ENCODE measurements at places on chromosomes 12 and 14.

GRCh38 chr12:47802312-47802711 lies 17.4 kb downstream of the HDAC7 start:
- no peak for DNase-seq

DNA sequence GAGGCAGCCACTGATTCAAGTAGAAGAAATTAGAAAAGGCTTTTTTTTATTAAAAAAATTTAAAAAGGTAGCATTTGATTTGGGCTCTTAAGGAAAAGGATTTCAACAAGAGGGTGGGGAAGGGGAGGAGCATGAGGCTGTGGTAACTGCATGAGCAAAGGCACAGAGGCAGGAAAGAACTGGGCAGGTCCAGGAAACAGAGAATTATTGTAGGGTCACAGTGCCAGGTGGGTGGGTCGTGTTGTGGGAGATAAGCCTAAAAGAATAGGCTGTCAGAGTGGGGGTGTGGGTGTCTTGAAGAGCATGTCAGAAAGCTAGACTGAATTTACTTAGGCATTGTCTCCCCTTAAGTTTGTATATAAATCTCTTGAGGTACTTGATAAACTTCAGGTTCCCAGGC lies 7.8 kb downstream of the LIMA1 start:
- no peak for DNase-seq

DNA sequence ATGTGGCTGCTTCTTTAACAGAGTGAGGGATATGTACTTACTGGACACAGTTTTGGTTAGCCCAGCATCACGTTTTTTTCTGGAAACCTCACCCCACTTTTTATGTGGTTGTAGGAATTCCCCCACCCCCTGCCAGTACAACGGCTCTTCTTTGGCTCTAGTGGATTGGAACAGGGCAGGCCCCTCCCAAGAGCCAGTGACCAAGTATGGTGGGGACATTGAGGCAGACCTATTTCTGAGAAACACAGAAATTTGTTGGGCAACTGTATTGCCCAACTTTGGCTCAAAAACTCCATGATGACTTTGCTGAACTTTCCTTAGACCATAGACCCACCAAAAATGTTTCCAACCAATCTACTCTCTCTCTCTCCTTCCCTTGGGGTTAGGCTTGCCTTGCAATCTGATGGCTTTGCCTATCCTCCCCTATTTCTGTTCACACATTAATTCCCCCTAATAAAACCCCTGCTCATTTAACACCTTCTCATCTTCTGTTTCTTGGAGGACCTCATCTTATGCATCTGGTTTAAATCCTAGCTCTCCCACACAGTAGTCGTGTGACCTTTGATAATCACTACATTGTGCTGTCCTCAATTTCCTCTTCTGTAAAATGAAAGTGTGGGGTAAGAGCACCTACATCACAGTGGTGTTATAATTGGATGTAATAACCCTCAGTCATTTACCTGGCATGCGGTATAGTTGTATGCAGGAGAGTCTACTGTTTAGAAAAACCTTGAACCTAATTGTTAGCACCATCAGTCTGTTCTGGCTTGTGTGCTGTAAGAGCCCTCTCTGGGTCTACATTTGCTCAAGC lies 71.7 kb downstream of the IGF1 start:
- no peak for DNase-seq

DNA sequence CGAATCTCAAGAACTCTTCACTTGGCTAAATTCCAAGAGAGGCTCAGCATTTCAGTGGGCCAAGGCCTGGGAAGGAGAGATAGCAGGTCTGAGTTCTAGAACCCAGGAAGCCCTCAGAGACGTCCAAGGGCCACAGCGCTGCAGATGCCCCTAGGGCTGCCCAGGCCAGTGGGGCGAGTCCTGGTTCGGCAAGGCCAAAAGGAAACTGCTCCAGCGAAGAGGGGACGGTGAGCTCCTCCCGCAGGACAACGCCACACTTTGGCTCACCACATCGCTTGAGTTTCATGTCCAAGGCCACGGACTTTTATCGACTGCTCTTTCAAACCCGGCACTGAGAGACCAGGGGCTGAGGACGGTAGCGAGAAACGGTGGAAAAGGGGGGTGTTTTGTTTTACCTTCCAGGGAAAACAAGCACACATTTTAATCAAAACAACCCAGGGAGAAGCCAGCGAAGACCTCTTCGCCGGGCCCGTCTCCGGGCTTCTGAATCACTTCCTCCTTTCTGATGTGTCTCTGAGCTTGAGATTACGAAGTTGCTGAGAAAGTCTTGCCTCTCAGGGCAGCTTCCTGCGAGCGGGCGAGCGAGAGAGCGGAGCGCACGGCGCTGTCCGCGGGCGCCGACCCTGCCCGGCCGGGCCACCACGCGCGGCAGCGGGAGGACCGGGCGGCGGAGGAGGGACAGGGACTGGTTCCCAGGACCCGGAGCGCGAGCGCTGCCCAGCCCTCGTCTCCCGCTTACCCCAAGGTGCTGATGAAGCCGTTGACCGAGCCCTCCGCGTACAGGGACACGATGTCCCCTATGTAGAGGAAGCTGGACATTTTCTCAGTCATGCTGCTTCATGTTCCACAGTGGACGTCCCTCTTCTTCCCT lies 808 bp downstream of the ITPR2 start:
- peak; percentile 48 for DNase-seq

GRCh38 chr12:108348842-108349241 lies 9.7 kb upstream of the CMKLR1 start:
- DNase-seq = no peak

GRCh38 chr14:93752980-93753561 lies 35.2 kb downstream of the PRIMA1 start:
- DNase-seq = no peak

DNA sequence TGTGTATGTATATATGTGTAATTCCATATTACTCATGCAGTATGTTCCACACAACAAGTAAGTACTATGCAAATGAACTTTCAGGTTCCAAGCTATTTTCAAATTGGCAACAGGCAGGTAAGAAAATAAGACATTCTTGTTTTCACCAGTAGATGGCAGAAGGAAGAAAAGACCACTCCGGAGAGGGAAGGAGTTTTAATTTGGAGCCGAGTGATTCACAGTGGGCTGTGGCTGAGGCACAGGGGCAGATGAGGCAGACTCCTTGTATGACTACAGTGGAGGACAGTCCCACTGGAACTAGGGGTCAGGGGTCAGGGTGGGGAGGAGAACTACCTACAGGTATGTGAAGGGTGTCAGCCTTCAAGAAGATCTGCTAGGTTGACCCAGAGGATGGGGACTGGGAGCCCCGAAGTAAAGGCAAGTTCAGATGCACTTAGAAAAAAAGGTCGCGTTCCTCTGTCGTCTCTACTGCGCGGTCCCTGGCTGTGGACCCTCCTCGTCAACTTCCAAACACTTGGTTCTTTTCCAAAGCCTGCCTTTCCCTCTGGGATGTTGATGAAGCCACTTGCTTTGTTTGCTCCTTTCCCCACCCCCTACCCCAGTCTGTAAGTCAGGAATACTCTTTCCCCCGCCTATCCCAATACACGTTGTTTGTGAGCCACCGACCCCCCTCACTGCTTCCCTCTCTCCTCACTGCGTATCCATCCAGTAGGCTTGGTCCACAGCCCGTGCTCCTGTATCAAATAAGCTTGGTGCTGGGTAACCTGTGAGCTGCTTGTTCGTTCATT lies 24.1 kb downstream of the DDX47 start:
- DNase-seq = peak; percentile 42

DNA sequence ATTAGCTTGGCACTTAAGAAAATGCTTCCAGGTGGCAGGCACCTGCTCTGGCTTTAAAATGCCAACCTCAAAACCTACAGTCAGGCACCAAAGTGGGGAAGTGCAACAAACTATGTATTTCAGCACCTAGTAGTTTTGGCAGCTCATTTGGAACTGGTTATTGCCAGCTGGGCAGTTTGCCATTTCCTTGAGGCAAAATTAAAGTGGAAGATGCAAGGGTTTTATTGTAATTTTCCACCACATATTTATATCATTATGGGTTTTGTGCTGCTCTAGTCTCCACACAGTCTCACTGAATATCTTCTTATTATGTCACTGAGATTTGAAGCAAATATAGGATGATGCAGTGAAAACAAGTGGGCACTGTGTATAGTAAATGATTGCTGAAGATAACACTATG lies 117.0 kb downstream of the PRKD1 start:
- DNase-seq = no peak

DNA sequence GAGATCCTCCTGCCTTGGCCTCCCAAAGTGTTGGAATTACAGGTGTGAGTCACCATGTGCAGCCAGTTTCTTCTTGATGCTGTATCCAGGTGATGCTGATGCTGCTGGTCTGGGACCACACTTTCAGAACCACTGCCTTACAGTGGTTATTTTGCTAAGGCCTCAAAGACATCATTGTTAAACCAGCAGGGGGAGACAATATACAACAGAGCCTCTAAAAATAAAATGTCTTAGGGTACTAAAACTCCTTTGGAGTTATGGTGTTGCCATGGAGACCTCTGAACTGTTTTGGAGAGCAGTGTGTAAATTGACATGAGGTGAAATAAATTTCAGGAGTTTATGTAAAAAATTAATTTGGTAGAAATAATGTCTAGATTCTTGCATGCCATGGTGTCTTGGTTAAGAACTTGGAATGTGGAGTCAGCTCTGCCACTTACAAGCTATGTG lies 1.1 kb upstream of the ARG2 start:
- DNase-seq = no peak

DNA sequence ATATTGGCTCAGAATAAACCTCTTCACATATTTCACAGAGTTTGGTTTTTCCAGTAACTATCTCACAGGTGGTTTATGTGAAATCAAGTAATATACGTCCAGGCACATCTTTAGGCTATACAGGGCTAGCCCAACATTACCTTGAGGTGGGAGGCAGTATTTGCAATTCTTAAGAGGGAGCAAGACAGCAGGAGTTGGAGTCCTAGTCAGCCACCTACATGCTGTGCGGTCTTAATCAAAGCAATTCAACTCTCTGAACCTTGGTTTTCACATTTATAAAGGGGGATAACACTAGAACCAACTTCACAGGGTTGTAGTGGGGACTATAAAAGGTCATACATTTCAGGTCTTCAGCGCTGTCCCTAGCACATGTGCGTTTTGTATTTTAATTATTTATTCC lies 73.5 kb upstream of the FICD start:
- no peak for DNase-seq

DNA sequence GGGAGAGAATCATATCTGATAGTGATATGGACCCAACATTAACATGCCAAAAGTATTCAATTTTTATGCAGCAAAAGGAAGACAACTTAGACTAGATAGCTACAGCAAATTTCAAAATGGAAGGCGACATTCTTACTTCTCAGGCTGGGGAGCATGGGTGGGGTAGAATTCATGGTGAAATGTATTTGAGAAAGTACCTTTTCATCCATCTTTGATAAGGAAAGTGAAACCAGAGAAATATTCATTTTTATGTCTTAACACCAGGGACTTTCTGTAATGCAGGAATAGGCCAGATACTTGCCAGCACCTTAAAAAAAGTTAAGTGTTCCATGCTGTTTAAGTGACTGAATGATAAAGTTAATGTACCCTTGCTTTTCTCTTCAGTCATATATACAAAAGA lies 13.4 kb downstream of the BTG1 start:
- no peak for DNase-seq

DNA sequence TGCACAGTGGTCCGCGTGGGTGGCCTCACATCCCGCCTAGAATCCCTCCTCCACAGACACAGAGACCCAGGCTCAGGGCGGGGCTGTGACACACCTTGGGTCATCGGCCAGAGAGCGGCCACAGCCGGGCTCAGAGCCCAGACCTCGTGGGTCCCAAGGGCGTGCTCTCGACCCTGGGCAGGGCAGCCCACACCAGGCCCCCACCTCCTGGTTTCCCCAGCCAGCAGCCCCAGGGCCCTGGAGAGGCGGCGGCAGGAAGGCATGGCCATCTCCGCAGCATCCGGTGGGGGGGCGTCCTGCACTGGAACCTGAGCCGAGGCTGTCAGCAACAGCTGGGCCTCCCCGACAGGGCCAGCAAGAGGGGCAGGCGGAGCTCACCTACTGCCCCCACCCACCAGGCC lies 15.2 kb downstream of the JAG2 start:
- no peak for DNase-seq

- DNase-seq = no peak
Measured at GRCh38 chr14:53183056-53183455, 29.9 kb upstream of the DDHD1 start.

GRCh38 chr12:42855362-42855950 lies 265.9 kb upstream of the PRICKLE1 start:
- DNase-seq = no peak

- DNase-seq = no peak
Measured at GRCh38 chr14:96631621-96632362, 129.6 kb downstream of the PAPOLA start.

DNA sequence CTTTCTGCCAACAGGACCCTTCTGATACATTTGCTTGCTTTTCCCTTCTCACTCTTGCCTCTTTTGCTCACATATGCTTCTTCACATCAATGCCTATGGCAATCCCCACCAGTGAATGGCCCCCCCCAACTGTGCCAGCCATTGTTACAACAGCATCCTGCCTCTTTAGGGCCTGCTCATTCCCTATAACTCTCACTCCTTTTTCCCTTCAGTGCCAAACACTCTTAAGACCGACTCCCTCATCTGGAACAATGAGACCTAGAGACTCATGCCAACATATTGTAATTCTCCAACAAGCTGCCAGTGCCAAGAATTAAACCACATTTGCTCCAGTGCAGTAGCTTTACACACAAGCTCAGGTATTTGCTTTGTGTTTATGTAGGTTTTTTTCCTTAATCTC lies 189.0 kb downstream of the SOX5 start:
- no peak for DNase-seq

DNA sequence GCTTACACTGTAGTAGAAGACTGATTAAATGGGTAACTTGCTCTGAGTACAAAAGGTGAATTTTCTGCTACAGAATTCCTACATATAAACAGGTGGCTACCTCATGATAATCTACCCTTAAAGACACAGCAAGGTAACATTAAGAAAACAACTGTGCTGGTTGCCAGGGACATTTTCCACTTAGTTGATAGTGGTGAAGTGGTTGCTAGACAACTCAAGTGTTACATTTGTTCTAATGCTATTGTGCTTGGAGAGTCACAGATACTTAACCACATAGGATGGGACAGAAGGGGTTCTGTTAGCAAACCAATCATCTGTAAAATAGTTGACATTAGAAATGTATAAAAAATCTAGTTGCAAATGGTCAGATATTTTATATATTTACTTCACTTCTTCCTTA lies 870.3 kb upstream of the SEL1L start:
- DNase-seq = no peak

GRCh38 chr12:113305281-113305856 lies 29.5 kb downstream of the SLC8B1 start:
- DNase-seq = no peak

- DNase-seq = no peak
Measured at GRCh38 chr14:50049093-50049492, 67.3 kb downstream of the VCPKMT start.

- no peak for DNase-seq
Measured at GRCh38 chr12:75172611-75173010, 37.0 kb downstream of the KCNC2 start.

GRCh38 chr14:102408724-102409123 lies 46.0 kb downstream of the TECPR2 start:
- no peak for DNase-seq

Measured in stimulated activated CD4-positive, alpha-beta T cell treated with anti-CD3 and anti-CD28 coated beads, Interleukin-12 subunit alpha, Interleukin-12 subunit beta, amount 100 ng/mL, for 48 hours (primary cell).